ENCODE measurements at places on chromosomes 5 and 9. TPM values are rescaled to one million over a fixed set of nuclear protein-coding genes. Genes with fewer than 3 reads are reported as not detected.

The ZNF883 gene
- total RNA-seq: 3.0 TPM

The C6 gene
- 46.2 TPM for total RNA-seq

The MSANTD3 gene
- 14.3 TPM for total RNA-seq

The ECSCR gene
- 34.9 TPM for total RNA-seq

The LCN6 gene
- 16.0 TPM for total RNA-seq
